NCI-H2029 treated with DMSO at 0.1 percent for 48 hours (cell line): ENCODE measurements at places on chromosomes 3 and 15.

- peak; percentile 74 for DNase-seq
Observed at GRCh38 chr3:181757694-181758306, 46.1 kb downstream of the SOX2 start.

GRCh38 chr3:195129644-195130492, 141.1 kb downstream of the XXYLT1 start:
- DNase-seq: no peak

DNA sequence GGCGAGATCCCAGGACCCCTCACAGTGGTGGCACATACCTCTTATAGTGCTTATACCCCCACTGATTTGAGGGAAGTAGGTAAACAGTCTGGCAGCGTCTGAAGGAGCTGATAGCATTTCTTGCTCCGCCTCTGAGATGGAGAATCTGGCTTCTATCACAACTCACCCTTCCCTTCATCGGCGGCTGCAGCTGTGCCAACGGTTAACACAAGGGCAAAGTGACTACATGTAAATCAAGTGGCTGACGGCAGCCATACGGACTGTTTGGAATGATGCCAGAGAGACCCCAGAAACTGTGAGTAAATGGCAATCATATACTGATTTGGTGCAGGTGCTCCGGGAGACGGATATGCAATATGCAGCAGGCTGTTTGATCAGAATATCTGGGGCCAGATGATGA, 66.8 kb upstream of the UNC13C start:
- DNase-seq: no peak

DNA sequence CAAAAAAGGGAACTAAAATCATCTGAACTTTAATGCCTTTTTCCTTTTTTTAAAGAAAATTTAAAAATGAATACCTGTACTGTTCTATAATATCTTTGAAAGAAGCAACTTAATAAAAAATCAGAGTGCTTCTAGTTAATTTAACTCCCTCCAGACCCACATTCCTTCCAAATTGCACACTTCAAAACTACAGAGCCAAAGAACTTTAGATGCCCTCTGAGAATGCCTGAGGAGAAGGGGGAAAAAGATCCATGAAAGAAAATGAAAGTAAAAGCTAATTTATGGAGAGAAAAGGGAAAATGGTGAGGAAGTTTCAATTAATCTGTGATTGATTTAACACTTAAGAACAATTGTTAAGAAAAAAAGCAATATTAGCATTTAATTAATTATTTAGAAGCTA, 1141.6 kb downstream of the IGSF11 start:
- DNase-seq: no peak

- DNase-seq: no peak
Observed at GRCh38 chr3:36373084-36373483, 7.2 kb upstream of the STAC start.

DNA sequence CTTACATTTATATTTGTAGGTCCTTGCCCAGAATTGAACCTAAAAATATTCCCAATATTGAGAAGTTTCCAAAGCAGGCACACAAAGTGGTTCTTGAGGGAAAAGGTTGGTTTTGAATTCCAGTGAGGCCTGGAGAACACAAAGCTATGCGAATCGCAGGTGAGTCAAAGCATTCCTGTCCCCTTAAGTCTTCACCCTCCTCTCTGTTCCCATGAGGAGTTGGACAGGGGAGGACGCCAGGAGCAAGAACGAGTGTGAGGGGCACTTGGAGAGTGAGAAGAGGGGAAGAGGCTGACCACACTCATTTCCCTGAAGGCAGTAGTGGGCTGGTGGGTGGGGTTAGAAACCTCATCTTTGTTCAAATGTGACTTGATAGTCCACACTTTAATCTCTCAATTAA, 185.8 kb upstream of the EOMES start:
- no peak for DNase-seq

DNA sequence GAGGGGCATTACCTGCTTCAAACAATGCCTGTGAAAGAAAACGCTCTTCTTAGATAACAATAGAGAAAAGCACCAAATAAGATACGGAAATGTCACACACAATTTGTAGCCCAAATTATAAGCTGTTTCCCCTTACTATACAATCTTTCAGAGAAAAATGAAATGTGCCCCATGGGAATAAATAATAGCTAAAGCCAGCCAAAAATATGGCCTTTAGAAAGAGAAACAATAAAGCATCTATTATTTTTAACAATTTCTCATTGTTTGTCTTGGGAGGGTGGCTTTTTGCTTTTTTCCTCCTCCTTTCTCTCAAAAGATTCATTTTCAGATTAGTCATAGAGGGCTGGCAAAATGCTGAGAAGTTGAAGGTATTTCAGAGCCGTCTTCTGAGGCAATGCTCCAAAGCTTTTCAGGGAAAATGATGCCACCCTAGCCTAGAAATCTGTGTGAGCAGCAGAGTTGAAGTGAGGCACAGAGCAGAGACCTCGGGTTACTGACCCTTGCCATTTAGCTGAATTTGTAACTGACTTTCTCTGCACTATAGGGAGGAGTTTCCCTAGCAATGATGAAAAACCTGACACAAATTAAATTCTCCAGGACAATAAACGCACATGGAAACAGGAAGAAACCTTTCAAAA, 86.3 kb upstream of the PRICKLE2 start:
- DNase-seq: no peak

DNA sequence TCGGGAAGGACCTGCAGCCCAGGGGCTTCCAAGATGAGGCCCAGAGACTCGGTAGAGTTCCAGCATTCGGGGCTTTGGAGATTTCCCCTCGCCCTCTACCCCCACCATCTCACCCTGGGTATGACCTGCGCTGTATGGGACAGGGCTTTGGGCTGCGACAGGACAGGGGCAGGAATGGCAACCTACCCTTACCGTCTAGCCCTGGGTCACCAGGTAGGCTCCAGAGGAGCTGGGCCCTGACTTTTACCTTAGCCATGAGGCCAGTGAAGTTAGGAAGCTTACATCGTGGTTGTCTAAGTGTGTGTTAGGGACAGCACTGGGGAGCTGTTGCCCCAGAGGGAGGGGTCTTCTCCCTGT, 683 bp downstream of the PPM1M start:
- no peak for DNase-seq

DNA sequence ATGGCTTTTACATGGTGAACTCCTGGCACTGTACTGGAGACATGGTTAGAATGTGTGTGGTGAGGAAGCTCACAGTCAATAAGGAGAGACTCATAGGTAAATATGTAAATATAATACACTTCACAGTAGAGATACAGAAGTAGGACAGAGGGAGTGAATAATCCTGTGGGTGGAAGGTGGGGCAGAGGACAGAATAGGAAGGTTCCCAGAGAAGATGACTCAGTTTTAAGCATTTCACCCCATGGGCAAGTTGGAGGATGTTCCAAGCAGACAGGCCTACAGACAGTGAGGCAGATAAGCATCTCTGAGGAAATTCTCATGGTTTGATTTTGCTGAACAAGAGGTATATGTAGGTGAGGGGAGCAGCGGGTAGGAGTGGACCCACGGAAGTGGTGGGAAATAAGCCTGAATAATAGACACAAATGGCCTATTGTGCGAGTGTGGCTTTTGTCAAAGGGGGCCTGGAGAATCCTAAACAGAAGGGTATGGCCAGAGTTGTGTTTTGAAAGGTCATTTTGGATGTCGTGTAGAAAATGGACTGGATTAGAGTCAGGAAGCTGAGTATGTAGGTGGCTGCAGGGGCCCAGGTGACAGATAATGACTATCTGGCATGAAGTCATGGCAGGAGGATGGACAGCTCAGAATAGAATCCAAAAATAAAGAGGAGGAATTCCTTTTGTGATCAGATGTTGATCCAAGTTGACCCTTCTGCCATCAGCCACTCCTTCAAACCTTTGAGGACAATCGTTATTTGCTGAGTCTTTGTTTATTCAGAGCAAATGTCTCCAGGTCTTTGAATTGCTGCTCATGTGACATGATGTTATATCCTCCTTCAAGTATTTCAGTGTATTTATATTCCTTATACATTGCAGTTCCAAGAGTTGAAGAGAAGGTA, 97.3 kb upstream of the THRB start:
- DNase-seq: peak; percentile 41

- DNase-seq: no peak
Observed at GRCh38 chr3:156381253-156381652, 173.7 kb downstream of the SSR3 start.
